GM20000 (cell line): ENCODE measurements at places on chromosomes 6 and 20.

GRCh38 chr6:124964764-124965105 lies 2.5 kb downstream of the RNF217 start:
- DNase-seq, result no peak

GRCh38 chr6:157172830-157173536 lies 150.3 kb downstream of the TMEM242 start:
- DNase-seq, result no peak

DNA sequence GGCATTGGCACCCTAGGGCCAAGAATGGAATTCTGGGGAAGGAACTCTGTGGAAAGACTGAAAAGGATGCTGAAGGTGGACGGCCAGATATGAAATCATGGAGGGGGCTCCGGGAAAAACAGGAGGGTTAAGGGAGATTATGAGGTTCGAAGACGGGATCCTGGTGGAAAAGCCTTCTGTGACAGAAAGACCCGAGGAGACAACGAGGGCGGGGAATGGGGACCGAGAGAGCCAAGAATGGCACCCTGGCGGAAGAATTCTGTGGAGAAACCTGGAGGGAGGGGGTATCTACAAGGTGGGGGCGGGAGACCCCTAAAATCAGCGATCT lies 426 bp downstream of the TRMT6 start:
- DNase-seq, result no peak

GRCh38 chr6:38476888-38477287 lies 162.8 kb downstream of the BTBD9 start:
- DNase-seq, result no peak

DNA sequence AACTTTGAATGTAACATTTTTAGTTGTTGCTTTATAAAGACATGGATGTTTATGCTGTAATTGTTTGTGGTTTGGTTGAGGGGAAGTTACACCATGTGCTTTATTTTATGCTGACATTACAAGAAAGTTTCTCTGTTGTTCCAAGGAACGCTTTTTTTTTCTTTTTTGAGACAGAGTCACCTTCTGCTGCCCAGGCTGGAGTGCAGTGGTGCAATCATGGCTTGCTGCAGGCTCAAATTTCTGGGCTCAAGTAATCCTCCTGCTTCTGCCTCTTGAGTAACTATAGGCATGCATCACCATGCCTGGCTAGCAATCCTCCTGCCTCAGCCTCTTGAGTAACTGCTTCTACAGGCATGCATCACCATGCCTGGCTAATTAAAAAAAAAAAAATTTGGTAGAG lies 21.0 kb upstream of the IFNGR1 start:
- no peak for DNase-seq

DNA sequence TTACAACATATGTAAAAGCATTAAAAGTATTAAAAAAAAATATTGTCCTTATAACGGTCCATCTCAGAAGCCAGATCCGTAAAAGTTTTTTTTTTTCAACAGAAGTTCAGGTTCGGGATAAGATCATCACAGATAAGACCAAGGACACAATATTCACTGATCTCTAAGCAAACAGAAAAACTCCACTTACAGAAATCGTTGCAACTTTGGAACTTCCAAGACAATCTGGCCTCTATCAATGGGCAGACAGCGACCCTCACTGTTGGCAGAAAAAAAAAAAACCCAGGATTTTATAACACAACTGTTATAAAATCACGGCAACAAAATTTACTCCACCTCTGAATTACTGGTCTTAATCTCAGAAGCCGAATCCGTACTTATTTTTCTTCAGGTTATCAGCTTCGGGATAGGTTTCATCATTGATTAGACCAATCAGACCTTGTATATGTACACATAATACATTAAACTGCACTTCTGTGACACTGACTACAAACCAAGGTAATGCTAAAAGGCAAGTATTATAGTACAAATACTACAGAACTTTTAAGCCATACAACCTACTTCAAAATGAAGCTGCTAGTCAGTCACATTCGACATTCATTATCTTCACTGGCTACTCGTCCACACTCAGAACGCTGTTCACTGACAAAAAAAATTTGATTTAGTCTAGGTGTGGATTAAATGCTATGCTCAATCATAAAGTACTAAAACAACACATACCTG lies 34.7 kb upstream of the SYNCRIP start:
- DNase-seq, result no peak

DNA sequence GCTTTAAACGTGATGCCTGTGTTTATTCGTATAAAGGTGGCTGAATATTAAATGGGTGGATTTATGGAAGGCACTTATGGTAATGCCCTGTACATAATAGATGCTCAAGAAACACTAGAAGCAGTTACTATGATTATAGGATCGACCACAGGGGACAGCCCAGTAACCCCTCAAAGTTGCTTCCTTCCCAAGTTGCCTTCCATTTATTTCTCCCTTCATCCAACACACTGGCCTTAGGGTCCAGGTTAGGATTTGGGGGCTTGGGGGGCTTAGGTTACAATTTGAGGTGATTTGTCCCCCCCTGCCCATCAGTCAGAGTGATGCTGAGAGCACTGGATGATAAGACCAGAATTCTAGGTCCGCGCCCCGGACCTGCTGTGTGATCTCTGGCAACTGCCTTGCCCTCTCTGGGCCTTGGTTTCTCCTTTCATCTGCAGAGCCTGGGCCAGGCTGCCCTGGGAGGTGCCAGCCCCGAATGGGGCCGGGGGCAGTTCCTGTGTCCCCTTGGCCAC lies 101.5 kb downstream of the CEBPB start:
- no peak for DNase-seq

DNA sequence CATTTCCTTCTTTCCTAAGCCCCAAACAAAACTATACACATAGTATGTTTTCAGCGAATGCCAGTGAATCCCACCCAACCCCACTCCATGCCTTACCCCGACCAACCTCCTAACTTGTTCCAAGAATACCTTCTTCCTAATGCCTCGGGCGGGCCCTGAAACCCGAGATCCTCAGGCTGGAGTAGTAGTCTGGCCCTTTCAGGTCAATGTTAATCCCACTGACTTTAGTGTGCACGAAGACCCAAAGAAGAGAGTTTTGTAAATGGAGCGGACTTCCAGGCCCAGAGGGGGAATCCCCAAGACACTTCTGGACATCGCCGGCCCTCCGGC lies 394 bp downstream of the YIPF3 start:
- DNase-seq, result no peak

GRCh38 chr20:20206788-20207187 lies 154.5 kb downstream of the CFAP61 start:
- peak; percentile 54 for DNase-seq

- DNase-seq, result peak; percentile 31
Observed at GRCh38 chr6:75893058-75893775, 144.2 kb downstream of the MYO6 start.

DNA sequence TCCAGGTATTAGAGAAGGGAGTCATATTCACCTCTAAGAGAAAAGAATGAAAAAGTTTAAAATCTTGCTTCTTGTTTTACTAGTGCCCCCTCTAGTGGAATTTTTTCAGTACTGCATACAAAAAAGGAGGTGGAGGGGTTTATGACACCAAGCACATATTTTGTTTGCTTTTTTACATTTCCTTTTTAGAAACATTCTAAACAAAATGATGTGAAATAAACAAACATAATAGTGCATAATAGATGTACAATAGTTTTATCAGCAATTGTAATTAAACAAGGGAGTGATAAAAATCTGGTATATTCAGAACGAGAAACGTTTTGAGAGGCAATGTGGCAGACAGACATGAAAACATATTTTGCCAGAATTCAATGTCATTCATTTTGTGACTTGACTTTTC lies 111.0 kb upstream of the TFAP2D start:
- DNase-seq, result peak; percentile 8

DNA sequence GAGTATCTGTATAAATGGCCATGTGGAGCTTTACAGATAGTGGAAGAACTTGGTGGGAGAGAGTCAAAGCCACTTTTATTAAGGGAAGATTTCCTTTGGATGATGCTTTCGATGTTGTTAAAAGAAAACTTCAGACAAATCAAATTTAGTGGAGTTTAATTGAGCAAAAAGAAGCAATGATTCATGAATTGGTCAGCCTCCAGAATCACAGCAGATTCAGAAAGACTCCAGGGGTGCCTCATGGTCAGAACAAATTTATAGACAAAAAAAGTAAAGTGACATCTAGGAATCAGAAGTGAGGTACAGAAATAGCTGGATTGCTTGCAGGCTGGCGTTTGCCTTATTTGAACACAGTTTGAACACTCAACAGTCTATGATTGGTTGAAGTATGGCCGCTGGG lies 5.3 kb upstream of the CGA start:
- DNase-seq, result no peak

GRCh38 chr6:151142676-151143075 lies 97.1 kb upstream of the AKAP12 start:
- DNase-seq, result no peak

DNA sequence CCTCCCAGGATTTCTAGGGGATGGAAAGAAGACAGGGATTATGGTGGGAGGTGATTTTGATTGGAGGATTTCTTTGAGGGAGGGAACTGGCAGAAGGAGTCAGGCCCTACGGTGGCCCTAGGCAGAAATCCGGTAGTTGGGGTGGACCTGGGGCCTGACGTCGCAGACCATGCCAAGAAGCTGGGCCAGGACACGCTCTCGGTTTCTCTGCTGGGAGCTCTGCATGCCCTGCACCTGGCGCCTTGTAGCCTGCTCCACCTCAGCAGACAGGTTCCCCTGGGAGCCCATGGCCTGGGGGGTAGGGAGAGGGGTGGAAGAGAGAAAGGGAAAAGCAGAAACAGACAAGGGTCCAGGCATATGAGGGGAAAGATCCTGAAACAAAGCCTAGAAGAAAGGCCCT lies 1.1 kb downstream of the ATP6V1G2 start:
- DNase-seq, result no peak
